Neuronal stem cell (in vitro differentiated cells): ENCODE measurements at places on chromosomes 5 and 9.

- DNase-seq: no peak
Measured at GRCh38 chr5:94313696-94314095, 304.7 kb downstream of the KIAA0825 start.

DNA sequence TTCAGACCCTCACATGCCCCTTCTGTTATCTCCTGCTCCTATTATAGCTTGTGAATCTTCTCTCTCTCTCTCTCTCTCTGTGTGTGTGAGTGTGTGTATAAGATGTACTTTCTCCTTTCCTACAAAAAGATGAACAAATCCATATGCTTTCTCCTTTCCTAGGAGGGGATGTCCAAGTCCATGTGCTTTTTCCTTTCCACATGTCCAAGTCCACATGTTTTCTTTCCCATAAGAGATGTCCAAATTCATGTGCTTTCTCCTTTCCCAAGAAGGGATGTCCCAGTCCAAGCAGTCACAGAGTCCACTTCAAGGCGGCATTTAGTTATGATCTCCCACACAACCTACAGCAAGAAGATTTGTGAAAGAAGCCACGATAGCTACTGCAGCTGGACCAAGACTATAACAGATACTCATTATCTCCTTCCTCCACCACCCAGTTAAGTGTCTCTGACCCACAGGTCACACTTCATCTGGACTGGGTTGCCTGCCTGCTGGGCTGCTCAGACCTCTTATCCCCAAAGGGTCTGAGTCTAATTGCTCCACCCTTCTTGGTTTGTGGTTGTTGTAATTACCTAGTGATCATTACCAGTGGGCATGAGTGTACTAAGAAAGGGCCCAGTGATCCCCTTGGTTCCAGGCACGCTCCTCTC, 18.4 kb upstream of the FOXI1 start:
- no peak for DNase-seq

- no peak for DNase-seq
Measured at GRCh38 chr5:163565931-163566608, 60.7 kb downstream of the MAT2B start.

DNA sequence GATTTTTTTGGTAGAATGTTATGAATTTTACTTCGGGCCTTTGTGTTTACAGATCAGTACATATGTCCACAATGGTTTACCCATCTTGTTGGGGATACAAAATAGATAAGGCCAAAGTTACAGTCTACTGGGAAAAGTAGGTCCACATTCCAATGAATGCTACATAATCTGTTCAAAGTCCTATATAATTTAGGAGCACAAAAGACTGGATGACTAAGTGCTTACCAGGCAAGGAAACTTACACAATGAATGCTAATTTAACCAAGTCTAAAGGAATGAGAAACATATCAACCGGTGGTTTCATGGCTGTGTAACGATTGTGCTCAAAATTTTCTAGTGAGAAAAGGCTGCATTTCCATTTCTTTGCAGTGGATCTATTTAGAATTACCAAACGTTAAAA, 97.4 kb upstream of the TRPM3 start:
- DNase-seq: no peak

- DNase-seq: no peak
Measured at GRCh38 chr5:148208226-148208625, 5.4 kb downstream of the SPINK6 start.

DNA sequence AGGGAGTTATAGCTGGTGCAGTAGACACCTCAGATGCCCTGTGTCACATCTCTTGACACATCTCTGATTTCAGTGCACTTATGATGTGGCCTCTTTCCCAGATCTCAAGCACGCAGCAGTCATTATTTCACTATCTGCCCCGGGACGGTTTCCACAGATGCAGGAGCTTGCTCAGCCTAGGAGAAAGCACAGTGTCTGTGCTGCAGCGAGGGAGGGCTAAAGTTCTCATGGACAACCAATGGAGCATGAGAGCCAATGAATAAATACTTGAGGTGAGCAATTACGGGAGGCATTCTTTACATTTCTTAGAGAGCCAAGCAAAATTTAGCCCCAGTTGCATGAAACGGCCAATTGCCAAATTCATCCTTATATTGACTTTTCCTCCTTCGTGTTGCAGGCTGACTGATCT, 7.4 kb upstream of the MOB3B start:
- no peak for DNase-seq

- no peak for DNase-seq
Measured at GRCh38 chr9:91776409-91777291, 173.4 kb downstream of the ROR2 start.

DNA sequence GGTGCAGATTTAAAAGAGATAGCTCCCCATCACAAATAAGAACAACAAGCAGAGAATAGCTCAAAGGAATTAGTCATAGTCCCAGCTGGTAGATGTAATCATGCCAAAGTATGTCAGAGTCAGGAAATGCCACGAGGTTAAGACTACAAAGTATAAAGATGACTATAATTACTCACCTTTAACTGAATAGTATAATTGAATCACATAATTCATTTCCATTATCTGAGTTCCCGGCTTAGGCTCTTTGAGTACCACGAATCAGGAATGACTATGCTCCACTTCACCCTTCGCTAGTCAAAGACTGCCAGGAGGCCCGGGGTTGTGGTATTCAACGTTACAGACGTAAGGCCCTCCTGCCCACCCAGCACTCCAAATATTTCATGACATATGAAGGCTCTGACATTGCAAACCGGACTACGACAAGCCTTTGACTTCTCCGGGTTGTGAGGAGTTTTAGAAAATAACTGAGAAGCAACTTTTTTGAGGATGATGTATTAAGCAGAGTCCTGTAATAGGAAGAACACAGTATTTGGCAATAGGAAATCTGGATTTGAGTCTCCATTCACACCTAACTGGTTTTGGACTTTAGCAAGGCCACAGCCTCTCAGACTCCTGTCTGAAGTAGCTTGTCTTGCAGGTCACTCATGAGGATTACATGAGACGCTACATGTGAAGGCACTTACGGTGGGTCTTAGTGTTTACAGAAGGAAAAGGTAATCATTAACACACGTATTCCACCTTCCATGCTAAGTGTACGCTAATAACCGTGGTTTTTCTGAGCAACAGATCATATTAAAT, 64.6 kb downstream of the ENC1 start:
- DNase-seq: no peak

- no peak for DNase-seq
Measured at GRCh38 chr5:95940758-95941682, 20.6 kb downstream of the ELL2 start.

- no peak for DNase-seq
Measured at GRCh38 chr9:106557996-106558667, 304.8 kb upstream of the ZNF462 start.

GRCh38 chr5:124725040-124725434, 21.4 kb downstream of the ZNF608 start:
- no peak for DNase-seq

DNA sequence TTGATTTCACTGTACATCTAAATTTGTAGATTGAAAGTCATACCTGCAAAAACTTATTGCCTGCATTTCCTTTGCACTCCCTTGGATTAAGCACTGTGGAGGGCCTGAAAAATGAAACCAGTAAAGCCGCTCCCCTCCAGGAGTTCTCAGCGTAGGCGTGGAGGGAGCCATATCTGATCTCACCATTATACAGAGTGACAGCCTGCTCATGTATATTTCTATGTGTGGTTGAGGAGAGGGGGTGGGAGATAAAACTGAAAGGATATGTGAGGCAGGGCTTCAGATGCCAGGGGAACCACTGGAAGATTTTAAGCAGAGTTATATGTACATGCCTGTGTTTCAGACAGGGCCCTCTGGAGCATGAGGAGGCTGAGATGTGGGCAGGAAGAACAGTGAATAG, 303.0 kb downstream of the MSX2 start:
- no peak for DNase-seq

GRCh38 chr5:150350524-150351344, 6.8 kb upstream of the TCOF1 start:
- peak; percentile 36 for DNase-seq

- no peak for DNase-seq
Measured at GRCh38 chr9:122456123-122456522, 21.6 kb downstream of the OR1J1 start.

DNA sequence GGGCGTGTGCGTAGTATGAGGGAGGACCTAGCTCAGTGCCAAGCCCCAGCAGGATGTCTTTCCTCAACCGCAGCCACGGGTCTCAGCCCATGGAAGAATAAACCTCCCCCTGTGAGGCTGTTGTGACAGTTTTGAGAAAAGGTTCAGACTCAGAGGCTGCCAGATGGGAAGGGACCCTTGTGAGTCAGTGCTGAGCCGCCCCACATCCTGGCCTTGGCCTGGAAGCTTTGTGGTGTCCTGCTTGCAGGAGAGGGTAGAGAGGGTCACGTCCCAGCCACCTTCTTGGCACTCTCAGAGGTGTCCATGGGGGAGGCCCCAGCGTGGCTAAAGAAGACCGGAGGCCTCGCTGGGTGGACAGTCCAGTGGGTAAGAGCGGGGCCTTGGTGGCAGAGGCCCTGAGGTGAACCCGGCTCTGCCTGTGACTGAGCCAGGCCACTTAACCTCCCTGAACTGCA, 2.8 kb downstream of the GRHPR start:
- no peak for DNase-seq

DNA sequence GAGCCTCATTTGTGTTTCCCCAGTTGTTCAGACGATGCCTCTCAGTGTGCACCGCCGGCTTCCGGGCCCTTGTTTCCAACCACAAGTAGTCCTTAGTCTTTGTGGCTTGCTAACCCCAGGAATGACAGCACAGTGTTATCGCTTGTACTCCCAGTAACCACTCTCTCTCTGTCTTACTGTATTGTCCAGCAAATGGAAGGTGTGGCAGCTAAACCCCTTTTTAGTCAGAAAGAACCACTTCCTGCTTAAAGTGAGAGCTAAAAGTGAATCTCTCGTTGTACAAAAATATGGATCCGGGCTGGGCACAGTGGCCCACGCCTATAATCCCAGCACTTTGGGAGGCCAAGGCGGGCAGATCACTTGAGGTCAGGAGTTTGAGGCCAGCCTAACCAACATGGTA, 61.3 kb downstream of the ENC1 start:
- no peak for DNase-seq

- no peak for DNase-seq
Measured at GRCh38 chr5:72390836-72391235, 70.7 kb downstream of the PTCD2 start.

DNA sequence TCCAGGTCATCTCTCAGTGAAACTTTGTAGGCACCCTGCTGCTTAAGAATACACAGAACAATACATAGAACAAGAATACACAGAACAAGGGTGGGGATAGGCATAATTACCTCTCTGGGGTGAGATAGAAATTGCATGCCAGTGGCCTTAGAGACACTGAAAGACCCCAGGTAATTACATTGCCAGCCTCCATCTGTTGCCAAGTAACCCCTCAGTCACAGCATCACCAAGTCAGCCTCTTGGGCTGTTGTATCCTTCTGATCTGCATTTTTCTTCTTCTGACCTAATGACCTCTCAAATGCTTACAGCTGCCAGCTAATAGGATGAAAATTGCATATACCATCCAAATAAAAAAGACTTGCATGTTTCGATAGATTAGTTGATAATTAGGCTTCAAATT, 167.7 kb downstream of the GRIA1 start:
- DNase-seq: peak; percentile 64

DNA sequence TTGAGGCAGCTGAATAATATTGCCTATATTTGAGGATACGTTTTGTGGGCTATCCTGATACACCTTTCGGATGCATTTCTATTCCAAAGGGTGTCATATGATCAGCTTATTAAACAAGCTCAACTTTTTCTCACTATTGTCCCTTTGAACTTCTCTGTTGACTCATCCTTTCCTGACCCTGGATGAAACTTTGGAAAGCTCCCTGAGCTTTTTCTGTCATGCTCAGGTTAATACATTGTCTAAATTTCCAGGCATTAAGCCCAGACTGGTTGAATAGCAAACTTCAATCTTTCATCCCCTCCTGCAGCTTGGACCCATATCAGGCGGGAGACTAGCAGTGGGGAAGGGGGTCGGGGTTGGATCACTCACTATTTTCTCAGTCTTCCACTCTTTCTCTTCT, 104.9 kb upstream of the PTPN3 start:
- DNase-seq: no peak

DNA sequence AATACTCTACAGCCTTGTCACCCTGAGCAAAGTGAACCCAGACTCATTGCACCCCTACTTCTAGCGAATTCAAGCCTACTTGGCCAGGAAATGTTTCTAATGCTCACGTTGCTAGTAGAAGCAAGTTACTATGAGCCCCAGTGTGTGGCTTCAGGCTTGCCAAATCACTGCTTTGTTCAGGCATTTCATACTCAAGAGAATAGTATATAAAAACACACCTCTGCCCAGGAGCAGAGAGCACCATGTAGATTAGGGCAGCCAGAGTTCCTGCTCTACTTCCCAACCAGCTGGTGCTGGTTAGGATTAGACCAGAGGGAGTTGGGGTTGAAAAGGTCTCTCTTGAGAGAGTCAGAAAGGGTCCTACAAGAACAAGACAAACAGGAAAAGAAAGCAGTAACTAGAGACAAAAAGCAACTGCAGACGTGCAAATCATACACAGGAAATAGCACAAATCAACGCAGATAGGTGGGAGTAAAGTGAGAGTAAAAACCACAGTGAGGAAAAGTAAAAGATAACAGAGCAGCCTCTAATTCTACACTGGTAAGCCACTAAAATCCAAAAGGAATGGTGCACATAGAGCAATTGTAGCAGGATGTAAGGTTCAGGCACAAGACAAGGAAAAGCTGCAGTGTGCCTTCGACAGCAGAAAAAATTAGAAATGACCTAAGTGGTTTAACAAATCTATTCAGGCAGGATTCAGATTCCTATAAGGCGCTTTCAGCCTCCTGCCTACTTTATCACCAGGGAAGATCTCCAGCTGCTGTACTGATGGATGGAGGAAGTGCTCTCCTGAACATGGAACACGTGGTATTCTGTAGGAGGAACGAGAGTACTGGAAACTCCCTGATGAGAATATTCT, 49.6 kb upstream of the KIF2A start:
- no peak for DNase-seq

- DNase-seq: no peak
Measured at GRCh38 chr5:103010168-103010567, 109.8 kb downstream of the GIN1 start.

DNA sequence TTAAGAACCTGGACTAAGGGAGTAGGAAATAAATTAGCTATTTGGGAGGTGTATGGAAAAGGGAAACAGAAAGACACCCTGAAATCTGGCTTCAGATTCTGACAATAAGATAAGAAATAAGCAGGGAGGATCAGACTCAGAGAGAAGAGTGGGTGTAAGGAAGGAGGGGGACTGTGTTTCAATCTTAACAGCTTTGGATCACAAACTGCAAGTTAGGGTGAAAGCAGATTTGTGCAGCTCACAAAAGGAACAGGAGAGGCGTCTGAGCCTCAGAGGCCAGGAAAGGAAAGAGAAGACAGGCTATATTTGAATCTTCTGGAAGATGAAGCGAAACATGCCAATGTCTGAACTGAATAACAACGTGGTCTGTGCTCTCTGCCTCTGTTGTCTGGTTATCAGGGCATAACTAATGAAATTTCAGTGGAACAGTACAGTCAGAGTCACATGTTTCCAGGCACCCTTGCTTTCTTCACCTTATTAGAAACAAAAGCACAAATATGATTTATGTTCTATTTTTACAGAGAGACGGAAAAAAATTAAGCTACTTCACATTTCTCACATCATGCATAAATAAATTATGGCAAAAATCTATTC, 26.6 kb downstream of the SGTB start:
- no peak for DNase-seq
